ENCODE measurements at places on chromosomes 1 and 21.

- no peak for DNase-seq
These were observed 74.2 kb upstream of the QSOX1 start for GRCh38 chr1:180080439-180080838.

DNA sequence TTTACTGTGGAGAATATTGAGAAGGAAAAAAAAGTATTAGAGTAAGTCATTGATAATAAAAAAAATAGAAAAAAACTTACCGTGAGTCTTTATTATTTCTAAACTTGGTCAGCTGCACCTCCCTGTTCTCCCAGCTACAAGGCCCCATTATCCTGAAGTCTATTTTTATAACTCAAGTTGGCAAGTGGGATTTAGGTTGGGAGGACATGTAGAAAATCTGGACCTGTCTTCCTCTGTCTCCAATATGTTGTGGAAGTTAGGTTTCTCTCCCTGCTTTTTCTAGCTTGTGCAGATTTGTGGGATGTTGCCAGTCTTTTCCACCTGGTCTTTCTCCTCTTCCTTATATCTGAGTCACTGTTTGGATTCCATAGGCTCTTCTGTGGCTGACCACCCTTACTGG, 361.4 kb downstream of the HLX start:
- DNase-seq: no peak

DNA sequence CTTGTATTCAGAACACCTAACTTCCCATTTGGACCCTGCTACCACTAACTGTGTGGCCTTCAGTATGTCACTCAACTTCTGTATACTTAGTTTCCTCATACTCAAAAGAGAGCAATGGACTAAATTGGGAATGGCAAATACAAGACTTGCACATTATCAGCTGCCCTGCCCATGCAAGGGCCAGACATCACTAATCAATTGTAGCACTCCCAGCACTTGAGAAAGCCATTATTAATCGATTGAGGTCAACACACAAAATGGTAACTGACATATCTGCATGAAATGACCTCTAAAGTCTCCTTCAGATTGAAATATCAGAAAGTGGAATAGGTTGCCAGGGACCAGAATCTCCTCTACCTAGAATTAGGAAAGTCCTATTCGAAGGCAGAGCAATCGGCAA, 59.2 kb downstream of the MT1HL1 start:
- no peak for DNase-seq

- peak; percentile 49 for DNase-seq
These were observed 657 bp upstream of the HNRNPU start for GRCh38 chr1:244865028-244865371.

GRCh38 chr1:26938004-26938658, 16.6 kb downstream of the NUDC start:
- DNase-seq: no peak

DNA sequence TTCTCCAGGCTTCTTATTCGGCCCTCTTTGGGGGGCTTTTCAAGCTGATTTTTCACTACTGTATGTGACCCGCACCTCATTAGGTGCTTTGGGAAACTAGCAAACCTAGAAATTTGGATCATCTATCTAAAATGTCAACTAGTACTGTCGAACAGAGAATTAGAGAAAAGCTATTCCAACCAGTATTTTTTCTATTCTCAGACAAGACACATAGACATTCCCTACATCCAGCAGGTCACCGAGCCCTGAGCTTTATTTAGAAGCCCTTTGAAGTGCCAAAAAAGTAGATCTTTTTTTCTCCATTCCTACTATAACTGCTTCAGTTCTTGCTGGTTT, 310 bp upstream of the SSR2 start:
- DNase-seq: no peak

DNA sequence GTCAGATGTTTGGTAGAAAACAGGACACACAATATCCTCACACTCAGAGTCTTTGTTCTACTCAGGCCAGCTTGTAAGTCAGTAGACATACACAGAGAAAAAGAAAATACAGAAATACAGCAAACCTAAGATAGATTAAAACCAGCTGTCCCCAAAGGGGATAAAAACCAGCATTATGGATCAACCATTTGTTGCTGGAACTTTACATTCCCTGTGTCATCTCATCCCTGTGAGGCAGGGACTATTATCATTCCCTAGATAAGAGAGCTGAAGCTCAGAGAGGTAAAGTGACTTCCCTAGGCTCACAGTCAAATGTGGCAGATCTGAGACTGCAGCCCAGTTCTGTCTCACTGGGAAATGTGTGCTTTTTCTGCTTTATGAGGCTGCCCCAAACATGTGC, 80.7 kb downstream of the DMRTA2 start:
- DNase-seq: no peak

DNA sequence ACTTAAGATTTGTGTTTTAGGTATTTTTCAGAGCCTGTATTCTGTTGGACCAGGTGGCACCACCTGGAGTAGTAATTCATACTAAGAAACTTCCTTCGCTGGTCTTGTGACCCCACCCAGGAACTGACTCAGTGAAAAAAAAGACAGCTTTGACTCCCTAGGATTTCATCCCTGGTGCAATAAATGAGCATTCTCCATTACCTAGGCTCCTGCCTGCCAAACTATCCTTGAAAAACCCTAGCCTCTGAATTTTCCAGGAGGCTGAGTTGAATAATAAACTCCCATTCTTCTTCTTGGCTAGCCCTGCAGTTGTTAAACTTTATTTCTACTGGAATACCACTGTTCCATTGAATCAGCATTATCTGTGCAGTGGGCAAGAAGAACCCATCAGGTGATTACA, 10.6 kb upstream of the RGS18 start:
- DNase-seq: no peak

GRCh38 chr1:91499346-91499745, 1.3 kb upstream of the CDC7 start:
- no peak for DNase-seq

DNA sequence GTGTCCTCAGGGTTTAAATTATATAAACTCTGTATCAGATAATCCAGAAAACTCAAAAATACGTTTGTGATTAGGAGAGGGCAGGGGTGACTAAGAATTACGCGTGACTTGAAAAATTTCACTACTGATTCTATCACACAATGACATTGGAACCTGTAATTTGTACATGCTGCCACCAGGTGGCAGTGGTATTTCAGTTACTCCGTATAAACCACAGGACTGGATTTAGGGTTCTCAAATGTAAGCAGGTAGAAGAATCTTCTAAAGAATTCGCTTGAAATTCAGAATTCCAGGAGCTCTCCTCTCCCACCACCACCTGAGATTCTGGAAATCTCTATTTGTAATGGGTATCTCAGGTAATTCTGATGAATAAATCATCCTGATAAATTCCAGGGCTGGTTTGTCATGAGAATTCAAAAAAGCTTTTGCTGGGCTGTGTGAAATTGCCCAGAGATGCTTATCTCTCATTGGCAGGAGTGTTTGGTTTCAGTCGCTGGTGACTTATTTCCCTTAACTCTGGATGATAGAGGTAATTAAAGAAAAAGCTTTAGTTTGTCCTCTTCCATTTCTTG, 1.7 kb upstream of the KRTAP7-1 start:
- DNase-seq: peak; percentile 26

- DNase-seq: no peak
These were observed 37.3 kb upstream of the CSF3R start for GRCh38 chr1:36520056-36520455.

DNA sequence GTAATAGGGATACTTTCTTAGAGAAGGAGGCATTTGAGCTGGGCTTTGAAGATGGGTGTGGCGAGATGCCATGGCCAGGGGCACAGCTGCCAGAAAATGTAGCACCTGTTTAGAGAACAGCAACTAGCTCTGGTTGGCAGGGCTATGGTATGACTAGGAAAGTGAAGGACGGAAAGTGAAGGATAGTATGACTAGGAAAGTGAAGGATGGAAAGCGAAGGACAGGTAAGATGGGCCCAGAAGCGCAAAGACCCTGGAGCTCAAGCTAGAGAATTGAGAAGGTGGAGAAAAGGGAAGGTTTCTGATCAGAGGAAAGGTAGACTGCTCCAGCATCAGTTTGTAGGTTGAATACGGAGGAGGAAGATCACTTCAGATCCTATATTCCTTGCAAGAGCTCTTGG, 205.4 kb downstream of the SLC35F3 start:
- DNase-seq: no peak

- no peak for DNase-seq
These were observed 80.4 kb upstream of the LRRC53 start for GRCh38 chr1:74592580-74593355.

- DNase-seq: peak; percentile 15
These were observed 25.9 kb downstream of the UTP25 start for GRCh38 chr1:209853676-209854075.

DNA sequence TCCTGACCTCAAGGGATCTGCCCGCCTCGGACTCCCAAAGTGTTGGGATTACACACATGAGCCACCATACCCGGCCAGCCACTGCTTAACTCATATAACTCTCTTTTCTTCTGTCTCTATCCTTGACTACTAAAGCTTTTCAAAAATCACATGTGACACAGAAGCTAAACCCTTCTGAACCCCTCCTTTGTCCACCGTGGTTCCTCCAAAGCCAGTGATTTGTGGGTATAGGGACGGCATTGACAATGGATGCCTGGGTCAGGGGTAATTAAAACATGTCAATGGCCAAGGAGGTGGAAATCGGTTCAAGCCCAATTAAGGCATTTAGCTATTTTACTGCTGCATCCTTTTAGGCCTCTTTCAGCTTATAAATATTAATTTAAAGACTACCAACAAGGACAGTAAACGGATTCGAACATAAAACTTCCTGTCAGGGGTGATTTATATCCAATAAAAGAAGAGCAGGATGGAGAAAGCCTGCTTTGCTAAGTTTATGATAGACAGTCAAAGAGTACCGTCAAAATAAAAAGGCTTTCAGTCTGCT, 242.3 kb downstream of the GPATCH2 start:
- DNase-seq: no peak

GRCh38 chr1:116751146-116751545, 3.1 kb upstream of the CD2 start:
- no peak for DNase-seq

GRCh38 chr1:2080140-2080539, 29.9 kb downstream of the PRKCZ start:
- no peak for DNase-seq

DNA sequence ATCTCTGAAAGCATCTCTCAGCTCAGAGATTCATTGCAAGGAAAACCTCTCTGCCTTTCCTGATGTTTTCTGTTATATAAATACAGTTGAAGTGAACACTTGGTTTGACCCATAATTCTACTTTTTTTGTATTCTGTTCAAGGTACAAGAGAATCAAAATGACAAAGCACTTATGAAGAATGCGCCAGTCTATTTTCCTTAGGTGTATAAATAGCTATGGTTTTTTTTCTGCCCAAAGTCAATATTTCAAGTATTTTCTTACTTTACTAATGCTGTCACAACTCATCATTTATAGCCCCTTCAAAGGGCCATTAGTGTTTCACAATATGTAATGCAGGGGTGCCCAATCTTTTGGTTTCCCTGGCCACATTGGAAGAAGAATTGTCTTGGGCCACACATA, 142.5 kb upstream of the C1orf105 start:
- no peak for DNase-seq

DNA sequence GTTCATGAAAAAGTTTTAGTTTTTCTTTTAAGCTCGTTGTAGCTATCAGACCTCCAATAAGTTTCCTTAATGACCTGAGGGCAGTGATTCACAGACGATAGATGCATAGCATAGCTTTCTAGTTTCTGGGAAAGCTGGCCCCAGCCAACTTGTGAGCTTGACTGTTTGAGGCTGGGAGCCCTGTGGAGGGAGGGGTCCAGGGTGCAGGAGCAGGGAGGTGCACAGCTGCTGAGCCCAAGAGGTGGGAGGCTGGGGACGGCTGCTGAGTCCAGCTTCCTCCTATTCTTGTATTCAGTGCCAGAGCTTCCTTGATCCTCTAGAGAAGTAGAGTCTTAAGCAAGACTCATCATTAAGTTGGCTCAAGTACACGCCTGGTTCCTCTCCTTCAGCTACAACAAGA, 11.0 kb upstream of the AVPR1B start:
- no peak for DNase-seq

DNA sequence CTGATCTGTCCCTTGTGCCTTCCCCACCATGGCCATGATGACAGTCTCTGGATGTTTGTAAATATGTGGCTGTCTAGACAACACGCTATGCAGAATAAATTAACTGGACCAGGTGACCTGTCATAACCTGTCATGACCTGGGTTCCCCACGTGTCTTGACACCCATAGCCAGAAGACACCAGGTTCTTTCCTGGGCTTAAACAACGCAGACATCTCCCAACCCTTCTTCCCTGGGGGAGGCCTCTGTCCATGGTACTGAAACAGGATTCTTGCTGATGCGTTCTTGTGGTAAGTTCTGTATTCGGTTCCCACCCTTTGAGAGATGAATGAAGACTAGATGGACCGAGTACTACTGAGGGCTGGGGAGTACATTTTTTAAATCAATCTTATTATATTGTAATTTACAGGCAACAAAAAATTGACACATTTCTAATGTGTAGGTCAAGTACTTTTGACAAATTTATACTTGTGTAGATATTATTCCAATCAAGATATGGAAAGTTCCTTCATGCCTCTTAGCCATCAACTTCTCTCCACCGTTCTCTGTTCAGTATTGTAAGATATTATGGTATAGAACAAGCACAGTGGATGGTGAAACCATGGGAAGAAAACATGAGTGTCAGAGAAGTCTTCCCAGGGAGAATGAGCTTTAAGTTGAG, 738.8 kb downstream of the PTPRU start:
- no peak for DNase-seq

DNA sequence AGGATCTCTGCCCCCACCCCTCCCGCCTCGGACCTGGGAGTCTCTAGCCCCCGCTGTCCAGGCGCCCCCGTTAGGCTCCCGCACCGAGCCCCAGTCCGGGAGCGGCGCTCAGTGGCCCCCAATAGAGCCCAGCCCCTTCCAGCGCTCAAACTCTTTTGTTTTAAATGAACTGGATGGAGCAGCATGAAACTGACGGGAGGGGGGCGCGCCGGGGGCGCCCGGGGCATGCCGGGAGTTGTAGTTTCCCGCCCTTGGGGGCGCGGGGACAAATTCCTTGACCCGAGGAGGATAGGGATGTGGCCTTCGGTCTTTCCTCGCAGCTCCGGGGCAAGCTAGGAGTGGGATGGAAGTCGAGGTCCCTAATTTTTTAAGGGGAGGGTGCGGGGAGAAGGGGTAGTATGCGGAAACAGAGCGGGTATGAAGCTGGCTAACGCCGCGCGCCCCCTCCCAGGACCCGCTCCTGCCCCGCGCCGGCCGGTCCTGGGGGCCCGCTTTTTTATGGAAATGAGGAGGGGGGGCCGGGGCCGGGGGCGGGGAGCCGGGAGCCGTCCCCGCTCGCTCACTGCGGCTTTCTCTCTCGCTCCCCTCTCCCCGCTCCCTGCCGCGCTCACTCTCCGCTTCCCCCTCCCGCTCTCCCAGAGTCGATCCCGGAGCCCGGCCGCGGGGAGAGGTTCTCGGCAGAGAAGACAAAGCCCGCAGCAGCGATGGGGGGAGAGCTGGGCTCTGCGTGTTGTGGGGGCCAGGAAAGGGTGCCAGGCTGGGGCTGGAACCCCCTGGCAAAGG, at the start of gene MEX3A:
MEX3A (minus strand) TSS at position 157 of the 783 bp plus-strand sequence. CDS start 467 bp downstream, outside the sequence.
- peak; percentile 81 for DNase-seq

- no peak for DNase-seq
These were observed 89.5 kb downstream of the DENND1B start for GRCh38 chr1:197685785-197686184.

GRCh38 chr1:187734427-187734826, 905.7 kb downstream of the PLA2G4A start:
- DNase-seq: no peak

All from NCI-H524 (cell line).